ENCODE measurements at places on chromosomes 1 and 21.

GRCh38 chr1:177069490-177069889 lies 95.0 kb downstream of the ASTN1 start:
- no peak for DNase-seq

DNA sequence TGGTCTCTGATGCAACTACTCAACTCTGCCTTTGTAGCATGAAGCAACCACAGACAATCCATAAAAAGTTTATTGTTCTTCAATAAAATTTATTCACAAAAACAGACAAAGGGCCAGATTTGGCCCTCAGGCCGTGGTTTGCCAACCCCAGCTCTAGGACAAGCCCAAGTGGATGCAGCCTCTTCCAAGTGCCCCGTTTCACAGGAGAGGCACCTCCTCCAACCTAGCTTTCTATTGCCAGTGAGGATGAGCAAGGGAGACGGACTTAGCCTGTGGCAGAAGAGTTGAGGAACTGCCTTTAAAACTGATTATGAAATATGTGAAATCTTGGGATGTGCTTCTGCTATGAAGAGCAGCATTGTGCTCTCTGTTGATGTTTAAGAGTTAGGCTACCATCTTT lies 105.4 kb downstream of the PSMG1 start:
- no peak for DNase-seq

- DNase-seq = no peak
These were observed 17.2 kb downstream of the TIE1 start for GRCh38 chr1:43317817-43318471.

DNA sequence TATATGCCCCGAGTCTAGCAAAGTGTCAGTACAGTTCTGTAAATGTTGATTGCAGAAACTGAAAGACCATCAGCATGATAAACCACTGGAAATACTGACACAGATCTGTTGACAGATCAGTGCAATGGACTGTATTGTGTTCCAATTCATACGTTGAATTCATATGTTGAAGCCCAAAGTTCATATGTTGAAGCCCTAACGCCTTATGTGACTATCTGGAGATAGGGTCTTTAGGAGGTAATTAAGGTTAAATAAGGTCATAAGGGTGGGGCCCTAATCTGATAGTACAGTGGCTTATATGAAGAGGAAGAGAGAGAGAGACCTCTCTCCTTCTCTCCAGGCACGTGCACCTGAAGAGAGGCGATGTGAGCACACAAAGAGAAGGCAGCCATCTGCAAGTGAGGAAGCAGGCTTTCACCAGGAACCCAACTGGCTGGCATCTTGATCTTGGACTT lies 144.7 kb downstream of the MRPL39 start:
- DNase-seq = no peak

DNA sequence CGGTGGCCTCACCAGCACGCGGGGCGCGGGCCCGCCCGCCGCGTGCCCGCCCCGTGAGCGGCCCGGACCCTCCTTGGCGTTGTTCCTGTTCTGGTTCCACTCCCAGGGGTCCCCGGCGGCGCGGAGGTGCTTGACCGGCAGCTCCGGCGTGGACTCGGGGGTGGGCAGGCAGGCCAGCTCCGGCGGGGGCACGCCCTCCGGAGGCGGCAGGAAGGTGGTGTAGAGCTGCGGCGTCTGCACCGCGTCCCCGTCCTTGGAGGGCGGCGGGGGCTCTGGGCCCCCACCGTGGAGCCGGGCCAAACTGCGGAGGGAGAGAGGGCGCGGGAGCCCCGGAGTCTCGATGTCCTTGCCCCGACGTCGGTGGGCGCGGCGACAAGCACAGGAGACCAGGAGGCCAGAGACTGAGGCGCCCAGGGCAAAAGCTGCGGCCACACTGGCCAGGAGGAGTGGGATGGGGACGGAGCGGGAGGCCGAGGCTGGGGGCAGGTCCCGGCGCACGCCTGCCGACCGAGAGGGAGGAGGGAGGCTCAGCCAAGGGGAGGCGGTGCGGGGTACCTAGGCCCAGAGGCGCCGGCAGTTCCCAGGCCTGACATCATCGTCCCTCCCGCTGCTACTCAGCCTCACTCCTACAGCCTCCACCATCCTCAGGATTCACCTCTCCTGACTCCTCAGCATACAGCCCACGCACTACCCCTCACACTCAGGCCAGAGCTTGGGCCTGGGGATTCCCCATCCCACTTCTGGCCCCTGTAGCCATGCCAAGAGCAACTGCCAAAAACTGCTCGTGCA lies 13.2 kb downstream of the SEMA6C start:
- no peak for DNase-seq

DNA sequence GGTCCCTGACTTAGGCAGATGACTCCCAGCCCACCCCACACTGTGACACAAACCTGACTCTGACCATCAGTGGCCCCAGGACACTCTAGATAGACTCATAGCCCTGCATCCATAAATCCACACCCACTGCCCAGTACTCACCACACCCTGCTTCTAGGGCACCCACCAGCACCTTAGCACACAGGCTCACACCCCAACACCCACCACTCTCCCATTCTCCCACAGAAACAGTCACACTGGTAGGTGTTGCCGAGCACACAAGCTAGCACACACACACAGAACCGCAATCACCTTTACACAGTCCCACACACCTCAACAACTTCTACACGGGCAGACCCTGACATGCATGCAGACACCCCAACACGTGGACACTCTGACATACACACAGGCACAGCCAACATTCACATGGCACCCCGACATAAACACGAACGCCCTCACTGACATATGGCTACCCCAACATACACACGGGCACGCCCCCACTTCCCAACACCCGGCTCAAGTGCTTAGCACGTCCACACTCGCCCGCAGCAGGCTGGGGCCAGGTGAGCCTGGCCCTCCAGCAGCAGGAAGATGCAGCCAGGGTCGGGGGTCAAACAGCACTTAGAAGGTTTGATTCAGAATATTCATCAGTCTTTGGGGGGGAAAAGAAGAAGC lies 105.5 kb upstream of the TARDBP start:
- DNase-seq = no peak

GRCh38 chr1:39158327-39159086 lies 46.0 kb upstream of the MACF1 start:
- DNase-seq = no peak

GRCh38 chr1:33314416-33314815 lies 6.5 kb downstream of the A3GALT2 start:
- no peak for DNase-seq

DNA sequence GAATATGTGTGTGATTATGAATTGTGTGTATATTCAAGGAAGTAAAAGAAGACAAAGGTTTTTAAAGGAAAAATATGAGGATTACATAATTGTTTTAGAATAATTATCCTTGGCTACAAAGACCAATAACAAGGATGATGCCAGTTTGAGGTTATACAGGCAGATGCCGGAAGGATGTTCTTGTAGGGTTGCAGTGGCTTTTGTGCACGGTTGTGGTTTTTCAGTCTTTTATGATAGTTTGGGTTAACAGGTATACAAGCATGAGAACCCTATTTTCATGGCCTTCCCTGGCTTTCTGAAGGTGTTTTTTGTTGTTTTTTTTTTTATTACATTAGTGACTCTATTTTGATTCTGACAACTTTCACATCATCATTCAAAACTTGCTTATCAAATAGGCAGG lies 4.9 kb downstream of the CR2 start:
- peak; percentile 31 for DNase-seq

- DNase-seq = no peak
These were observed 116.3 kb downstream of the DHRS3 start for GRCh38 chr1:12501661-12502060.

- DNase-seq = no peak
These were observed 83.3 kb downstream of the ETS2 start for GRCh38 chr21:38888991-38889561.

DNA sequence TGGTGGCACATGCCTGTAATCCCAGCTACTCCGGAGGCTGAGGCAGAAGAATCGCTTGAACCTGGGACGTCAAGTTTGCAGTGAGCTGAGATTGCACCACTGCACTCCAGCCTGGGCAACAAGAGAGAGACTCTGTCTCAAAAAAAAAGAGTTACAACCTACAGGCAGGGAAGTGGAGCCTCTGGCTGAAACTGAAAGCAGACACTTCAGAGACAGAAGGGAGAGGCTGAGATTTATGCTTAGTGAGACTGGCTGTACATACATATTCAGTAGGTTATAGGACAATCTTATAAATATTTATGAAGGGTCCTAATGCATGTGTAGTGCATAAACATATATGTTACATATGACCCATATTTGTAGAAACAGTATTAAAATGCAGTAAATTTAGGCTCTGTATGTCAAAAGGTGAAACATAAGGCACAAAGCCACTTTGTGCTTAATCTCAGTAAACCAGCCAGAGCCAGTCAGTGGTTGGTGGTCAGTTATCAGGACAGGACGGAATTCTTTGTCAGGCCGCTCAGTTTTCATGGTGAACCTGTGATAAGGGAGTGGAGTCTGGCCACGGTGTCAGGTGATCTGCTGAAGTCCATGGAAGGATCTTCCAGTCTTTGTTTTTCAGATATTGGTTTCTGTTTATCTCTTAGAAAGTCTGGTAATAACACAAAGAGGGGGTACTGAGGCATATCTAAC lies 13.7 kb downstream of the RHEX start:
- no peak for DNase-seq

DNA sequence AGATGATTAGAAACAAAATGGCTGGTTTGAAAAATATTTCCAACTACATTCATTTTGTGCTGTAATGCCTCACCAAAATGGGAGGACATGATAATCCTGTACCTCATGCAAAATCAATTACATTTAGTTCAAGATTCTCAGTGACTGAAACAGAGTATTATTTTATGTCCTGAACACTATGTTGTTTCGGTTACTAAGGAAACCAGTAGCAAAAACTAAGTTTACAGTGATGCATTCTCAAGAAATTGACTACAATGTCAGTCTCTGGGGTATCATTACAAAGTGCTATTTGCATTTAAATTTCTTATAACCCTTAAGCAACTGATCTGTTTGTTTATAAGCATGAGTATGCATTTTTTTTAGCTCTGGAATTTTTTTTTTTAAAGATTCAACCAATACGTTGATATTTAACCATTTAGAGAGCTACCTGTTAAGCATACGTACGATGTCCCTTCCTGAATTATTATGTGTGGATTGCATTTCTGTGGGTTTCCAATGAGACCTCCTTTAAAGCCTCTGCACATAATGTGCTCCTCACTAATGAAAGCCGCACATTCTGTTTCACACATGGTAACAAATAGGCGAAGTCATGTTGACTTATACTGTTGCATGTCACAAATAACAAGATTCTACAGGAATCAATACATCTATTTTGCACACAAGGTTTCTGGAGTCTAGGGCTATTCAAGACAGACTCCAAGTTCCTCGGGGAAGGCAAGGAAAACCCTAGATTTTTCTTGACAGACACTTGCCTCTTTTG lies 1035.7 kb downstream of the ADGRL2 start:
- DNase-seq = no peak

DNA sequence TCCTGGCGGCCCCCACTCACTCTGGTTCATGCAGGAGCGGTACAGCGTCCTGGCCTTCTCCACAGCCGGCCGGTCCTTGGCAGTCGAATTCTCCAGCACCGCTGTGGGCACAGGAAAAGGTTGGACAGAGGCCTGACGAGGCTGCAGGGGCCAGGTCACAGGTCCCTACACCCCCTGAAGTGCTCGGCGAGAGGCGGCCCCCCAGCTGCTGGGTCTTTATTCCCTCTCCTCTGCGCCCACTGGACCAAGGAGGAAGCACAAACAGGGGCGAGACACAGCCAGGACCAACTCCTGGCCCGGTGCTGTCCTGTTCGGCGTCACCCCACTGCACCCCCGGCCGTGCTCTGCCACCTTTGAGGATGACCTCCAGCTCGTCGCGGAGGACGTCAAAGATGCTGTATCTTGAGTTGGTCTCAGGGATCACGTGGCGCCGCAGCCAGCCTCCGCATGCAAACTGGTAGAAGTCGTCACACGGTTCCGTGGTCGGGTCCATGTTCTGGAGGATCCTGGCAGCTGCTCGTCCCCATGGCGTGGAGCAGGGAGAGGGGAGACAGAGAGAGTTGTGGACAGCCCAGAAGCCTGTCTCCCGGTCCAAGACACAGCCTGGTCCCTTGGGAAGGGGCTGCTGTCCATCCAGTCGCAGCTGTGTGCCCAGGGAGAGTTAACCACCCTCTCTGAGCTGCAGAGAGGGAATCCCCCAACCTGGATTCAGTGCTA lies 22.9 kb downstream of the PRXL2B start:
- DNase-seq = peak; percentile 9

DNA sequence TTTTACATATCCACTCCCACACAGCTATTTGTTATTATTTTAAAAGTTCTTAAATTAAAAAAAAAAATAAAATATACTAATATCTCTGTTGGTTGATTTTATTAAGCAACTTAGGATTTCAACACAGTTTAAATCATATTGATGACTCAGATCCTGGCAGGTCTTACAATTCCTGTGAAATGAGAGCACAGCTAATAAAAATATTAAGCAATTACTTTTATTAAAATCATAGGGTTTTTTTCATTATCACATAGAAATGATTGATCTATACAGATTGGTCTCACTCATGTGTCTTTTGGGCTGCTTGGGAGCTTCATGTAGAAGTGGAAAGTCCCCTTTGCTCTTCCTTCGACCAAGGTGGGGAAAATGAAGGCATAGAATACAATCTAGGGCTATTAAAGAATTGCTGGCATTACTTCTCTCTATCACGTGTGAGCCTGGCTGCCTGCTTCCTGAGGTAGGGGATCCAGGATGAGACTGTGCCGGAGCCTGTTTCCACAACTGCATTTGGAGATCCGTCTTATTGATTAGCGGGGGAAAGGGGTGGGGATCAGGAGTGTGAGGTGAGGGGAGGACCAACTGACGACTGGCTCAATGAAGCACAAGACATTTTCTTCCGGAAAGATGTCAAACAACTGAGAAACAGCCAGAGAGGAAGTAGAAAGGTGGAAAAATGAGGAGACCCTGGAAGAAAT lies 858.0 kb downstream of the USP25 start:
- DNase-seq = no peak

- DNase-seq = no peak
These were observed 13.8 kb upstream of the CAMTA1 start for GRCh38 chr1:6771441-6771769.

DNA sequence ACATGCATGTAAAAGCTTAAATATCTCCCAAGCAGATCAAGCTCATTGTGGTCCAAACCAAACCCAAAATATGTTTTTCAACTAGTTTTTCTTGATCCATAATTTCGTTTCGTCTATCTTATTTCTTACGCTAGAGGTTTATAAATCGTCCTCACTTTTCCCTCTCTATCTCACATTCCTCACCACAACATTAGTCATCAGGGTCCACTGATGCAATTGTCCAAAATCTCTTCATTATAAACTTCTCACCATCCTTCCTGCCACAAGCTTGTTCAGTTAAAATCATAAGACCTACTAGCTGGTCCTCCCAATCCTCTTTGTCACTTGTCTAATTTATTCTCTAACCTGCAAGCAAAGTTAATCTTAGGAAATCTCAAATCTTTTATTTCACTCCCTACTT lies 173.0 kb upstream of the PALMD start:
- DNase-seq = no peak
